ENCODE measurements at places on chromosomes 5 and 9. TPM values are rescaled to one million over a fixed set of nuclear protein-coding genes. Genes with fewer than 3 reads are reported as not detected.

- DNase-seq: no peak
Measured at GRCh38 chr9:28232686-28233085, 659.4 kb upstream of the C9orf72 start.

GRCh38 chr9:70315389-70315788 lies 56.6 kb downstream of the SMC5 start:
- peak; percentile 17 for DNase-seq

The LCN2 gene
- not detected for total RNA-seq

The FST gene
- total RNA-seq: 759 TPM

The KCNN2 gene
- total RNA-seq: 0.50 TPM

GRCh38 chr9:74824654-74825053 lies 63.1 kb downstream of the TRPM6 start:
- peak; percentile 5 for DNase-seq

The CENPH gene
- total RNA-seq: 4.1 TPM

- DNase-seq: peak; percentile 73
Measured at GRCh38 chr5:72956324-72957140, 691 bp downstream of the FCHO2 start.

- no peak for DNase-seq
Measured at GRCh38 chr9:127856094-127856728, 1.8 kb upstream of the ENG start.

The C1QTNF3 gene
- total RNA-seq: 1.2 TPM

GRCh38 chr9:126069400-126069955 lies 257.2 kb upstream of the MVB12B start:
- DNase-seq: no peak

GRCh38 chr5:15734058-15734457 lies 234.1 kb downstream of the FBXL7 start:
- no peak for DNase-seq

DNA sequence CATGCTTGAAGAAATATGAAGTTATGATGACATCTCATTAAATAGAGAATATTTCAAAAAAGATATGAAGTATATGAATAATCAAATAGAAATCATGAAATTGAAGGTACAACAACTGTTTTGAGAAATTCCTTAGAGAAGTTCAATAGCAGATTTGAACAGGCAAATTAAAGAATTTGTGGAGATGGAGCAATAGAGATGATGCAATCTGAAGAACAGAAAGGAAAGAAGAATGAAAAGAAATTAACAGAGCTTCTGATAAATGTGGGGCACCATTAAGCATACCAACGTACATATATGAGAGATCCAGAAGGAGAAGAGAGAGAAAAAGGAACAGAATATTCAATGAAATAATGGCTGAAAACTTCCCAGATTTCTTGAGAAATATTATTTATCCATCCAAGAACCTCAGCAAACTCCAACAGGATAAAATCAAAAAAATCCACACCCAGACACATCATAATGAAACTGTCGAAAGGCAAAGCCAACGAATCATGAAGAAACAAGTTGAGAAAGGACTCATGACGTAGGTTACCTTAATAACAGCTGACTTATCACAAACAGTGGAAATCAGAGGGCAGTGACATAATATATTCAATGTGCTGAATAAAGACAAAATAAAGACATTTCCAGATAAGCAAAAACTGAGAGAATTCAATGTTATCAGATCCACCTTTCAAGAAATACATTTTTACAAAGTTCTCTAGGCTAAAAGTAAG lies 297.2 kb upstream of the TARS1 start:
- DNase-seq: no peak

The SIL1 gene
- total RNA-seq: 85.5 TPM

DNA sequence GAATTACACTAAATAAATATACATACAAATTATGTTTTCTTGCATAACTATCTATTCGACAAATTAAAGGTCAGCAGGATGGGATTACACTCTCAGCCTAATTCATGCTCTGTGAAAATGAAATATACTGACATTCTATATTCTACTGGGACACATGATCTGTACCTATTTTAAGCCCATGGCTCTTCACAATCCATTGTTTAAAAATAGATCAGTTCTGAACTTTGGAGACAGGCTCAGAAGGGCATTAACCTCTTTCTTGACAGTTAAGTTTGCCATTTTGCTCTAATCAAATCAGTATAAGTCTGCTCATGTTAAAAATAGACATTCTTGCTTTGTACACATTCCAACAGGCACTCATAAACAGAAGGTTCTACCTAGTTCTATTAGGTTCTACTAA lies 361.2 kb downstream of the HCN1 start:
- DNase-seq: no peak

- DNase-seq: no peak
Measured at GRCh38 chr9:93463638-93464248, 10.4 kb upstream of the FAM120AOS start.

The DIMT1 gene
- total RNA-seq: 26.4 TPM

DNA sequence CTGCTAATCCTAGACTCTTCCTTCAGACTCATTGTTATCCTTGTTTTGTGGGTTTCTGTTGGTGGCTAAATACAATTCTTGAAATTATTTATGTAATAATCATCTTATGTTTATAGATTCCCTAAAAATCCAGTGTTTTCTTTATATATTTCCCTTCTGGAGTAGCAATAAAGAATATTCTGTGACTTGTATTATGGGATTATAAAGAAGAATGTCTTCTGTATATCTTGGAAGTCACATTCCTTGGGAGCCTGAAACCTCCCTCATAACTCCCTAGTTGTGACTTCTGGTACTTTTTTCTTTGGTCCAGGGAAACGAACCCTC lies 356.1 kb downstream of the TMEM167A start:
- no peak for DNase-seq

DNA sequence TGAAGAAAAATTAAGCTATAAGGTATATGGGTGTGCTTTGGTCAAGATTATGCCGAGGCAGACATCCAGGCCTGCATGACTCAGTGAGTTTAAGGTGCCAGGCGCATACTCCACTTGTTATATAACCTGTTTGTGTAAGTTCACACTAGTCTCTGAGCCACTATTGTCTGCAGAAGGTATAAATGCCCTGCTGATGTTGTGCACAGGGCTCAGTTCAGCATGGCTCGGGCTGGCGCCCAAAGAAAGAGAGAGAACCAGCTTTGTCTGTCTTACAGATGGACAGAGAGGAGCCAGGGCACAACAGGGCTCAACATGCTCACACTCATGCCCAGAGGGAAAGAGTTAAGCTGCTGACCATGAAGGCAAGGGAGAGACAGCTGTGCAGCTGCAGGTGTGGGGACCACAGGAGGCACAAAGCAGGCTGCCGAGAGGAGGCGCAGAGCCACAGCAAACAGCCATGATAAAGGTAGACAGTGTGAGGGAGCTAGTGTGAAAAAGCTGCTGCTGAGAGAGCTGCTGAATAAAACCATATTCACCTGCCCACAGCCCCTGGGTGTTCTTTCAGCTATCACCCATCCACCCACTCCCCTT lies 1587.6 kb upstream of the C9orf72 start:
- DNase-seq: no peak

- no peak for DNase-seq
Measured at GRCh38 chr9:114799441-114799840, 6.4 kb downstream of the TNFSF15 start.

- peak; percentile 95 for DNase-seq
Measured at GRCh38 chr5:98109561-98110006, 663.9 kb upstream of the RGMB start.

- DNase-seq: no peak
Measured at GRCh38 chr9:93480728-93481324, 27.4 kb upstream of the FAM120AOS start.

- DNase-seq: no peak
Measured at GRCh38 chr5:11785771-11786352, 118.4 kb downstream of the CTNND2 start.

GRCh38 chr5:146082798-146083197 lies 22.6 kb downstream of the PLAC8L1 start:
- no peak for DNase-seq

DNA sequence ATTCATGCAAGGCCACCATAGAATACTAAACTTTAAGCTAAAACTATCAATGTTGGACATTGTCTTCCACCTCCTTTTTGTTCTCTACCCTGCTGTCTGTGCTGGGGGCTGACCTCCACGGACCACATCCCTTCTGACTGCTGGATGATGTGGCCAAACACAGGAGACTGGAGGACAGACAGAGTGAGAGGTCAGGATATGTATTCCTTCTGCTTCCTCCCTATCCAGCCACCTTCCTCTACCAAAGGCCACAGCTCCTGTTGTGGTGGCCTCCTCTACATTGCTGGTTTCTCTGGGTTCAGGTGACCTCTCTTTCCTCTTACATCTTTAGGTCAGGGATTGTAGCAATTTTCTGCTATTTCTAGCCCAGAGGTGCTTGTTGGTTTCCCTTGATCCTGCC lies 148.1 kb downstream of the ACTBL2 start:
- DNase-seq: no peak
